Naive thymus-derived CD8-positive, alpha-beta T cell (primary cell): ENCODE measurements at places on chromosomes 11 and 22. TPM values are rescaled to one million over a fixed set of nuclear protein-coding genes. Genes with fewer than 3 reads are reported as not detected.

C11orf97 gene
- total RNA-seq = not detected

FBLN1 gene
- total RNA-seq = not detected

PIH1D2 gene
- total RNA-seq = not detected

SLC25A18 gene
- total RNA-seq = not detected

MCAM gene
- 0.55 TPM for total RNA-seq

SCN4B gene
- not detected for total RNA-seq
